ENCODE measurements at places on chromosomes 11 and 22.
A peak's percentile ranks its signal among the peaks of the same experiment; 100 is the strongest.

- DNase-seq: peak; percentile 58
Observed at GRCh38 chr11:72326151-72326848, 82.3 kb upstream of the PHOX2A start.

- no peak for DNase-seq
Observed at GRCh38 chr22:48268771-48269552, 1506.5 kb downstream of the TBC1D22A start.

GRCh38 chr11:47495011-47495855 is 46.3 kb upstream of the RAPSN start:
- no peak for DNase-seq

GRCh38 chr11:76240161-76240540 is 33.8 kb upstream of the WNT11 start:
- DNase-seq: no peak

DNA sequence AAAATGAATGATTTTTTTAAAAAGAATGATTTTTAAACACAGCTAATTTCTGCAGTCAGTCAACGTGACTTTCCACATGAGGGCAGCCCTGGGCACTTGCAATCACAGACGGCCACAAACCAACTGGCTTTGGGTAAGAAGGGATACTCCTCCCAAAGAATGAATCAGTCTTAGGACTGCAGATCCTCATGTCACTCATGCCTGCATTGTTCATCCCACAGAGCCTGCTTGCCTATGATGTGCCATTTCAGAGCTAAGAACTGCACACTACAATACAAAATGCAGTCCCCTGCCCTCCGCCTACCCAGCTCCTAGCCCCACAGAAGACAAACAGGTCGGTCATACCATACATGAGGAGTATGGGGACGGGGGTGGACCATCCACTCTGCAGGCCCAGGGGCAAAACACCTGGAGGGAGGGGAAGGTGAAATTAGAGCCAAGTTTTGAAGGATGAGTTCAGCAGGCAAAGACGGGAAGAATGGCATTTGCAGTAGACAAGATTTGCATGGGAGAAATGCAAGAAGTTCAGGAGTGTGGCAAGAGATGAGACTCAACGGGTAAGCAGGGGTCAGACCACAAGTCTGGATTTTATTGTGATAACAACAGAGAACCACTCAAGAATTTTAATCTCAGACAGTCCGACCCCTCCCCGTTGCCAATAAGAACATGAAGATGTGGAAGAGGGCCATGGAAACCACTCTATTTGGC is 24.7 kb downstream of the PACSIN2 start:
- no peak for DNase-seq

- no peak for DNase-seq
Observed at GRCh38 chr22:24725736-24726135, 48.8 kb downstream of the PIWIL3 start.

- no peak for DNase-seq
Observed at GRCh38 chr11:119087747-119088241, 3.1 kb downstream of the HMBS start.

DNA sequence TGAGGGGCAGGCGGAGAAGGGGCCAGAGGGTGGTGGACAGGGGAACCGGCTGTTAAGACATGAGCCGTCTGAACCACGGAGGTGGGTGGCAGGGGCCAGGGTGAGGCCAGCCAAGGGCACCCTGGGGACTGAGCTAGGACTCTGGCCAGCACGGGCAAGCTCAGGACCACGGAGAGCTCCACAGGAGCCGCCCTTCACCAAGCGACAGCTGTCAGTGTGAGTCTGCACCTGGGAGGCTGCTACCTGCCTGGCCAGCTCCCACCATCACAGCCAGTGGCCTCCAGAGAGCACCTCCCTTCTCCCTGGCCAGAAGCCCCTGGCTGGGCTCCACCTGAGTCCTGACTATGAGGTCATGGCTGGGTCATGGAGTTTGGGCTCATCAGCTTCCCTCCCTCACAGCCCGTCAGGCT is 21.6 kb downstream of the MGAT3 start:
- no peak for DNase-seq

GRCh38 chr11:88326099-88326498 is 11.4 kb downstream of the CTSC start:
- no peak for DNase-seq

GRCh38 chr11:91263496-91264365 is 960.9 kb upstream of the FAT3 start:
- no peak for DNase-seq

- peak; percentile 28 for DNase-seq
Observed at GRCh38 chr11:77147668-77148321, 19.7 kb downstream of the MYO7A start.

- no peak for DNase-seq
Observed at GRCh38 chr11:4560467-4560866, 15.5 kb downstream of the OR52M1 start.

GRCh38 chr22:42922374-42923191 is 65.5 kb upstream of the ARFGAP3 start:
- no peak for DNase-seq

DNA sequence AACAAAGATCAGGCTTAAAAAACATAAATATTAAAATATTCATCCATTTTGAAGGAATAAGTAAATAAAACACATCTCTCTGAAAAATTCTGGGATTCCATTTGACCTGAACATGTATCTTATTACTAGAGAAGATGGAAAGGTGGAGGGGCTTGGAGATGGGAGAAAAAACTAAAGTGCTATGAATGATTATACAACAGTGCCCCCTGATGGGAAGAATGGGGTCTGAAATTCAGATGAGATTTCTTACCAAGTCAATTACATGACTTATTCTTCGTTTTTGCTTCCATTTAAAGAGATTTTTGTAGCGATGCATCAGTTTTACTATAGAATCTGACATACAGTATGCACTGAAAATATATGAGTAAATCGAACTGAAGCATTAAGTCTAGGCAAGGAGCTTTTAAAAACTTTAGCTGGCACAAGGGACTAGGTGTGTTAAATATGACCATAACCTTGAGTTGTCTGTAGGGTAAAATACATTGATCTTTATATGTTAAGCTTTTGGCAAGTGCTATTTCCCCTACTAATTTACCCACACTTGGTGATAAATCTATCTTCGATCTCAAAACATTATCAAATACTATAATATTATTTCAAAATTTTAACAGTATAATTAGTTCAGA is 718.8 kb downstream of the CNTN5 start:
- peak; percentile 1 for DNase-seq

GRCh38 chr11:95700471-95700817 is 89.1 kb downstream of the FAM76B start:
- DNase-seq: peak; percentile 47

GRCh38 chr11:19676475-19677380 is 35.9 kb upstream of the NAV2 start:
- no peak for DNase-seq

DNA sequence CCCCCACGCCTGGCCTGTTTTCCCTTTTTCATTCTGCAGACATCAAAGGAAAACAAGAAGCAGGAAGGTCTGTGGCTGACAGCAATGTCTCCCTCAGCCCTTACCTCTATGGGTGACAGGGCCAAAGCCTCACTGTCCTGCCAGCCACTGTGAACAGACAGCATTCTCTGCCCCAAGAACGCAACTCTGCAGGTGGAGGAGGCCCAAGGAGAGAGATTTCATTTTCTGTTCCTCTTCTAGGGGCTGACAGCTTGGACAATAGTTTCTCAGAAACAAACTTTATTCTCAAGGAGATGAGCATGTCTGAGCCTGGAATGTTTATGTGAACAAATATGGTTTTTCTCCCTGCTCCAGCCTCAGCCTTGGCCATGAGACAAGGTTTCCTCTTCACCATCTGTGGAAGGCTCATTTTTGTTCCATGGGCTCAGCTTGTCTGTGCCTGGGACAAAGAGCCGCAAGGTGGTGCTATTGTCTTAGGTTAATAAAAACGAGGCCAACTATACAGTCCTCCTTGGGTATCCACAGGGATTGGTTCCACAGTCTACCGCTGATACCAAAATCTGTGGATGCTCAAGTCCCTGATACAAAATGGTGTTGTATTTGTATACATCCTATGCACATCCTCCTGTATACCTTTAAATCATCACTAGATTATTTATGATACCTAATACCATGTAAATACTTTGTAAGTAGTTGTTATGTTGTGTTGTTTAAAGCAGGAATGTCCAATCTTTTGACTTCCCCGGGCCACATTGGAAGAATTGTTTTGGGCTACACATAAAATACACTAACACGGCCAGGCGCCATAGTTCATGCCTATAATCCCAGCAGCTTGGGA is 5.8 kb downstream of the PIWIL3 start:
- peak; percentile 49 for DNase-seq

DNA sequence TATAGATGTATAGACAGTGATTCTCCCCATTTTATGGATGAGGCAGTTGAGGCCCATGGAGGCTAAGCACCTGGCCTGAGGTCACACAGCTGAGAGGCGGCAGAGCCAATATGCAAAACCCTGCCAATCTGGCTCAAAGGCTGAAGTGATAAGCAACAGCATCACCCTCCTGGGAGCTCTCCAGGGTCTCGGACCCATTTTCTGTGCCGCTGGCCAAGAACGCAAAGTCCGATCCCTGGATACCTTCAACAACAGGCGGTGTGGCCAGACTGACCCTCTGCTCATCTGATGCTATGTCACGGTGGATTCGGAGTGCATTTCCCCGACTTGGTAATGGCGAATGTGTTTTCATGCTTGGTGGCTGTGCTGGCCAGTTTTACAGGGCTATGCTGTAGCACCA is 595.0 kb downstream of the TBC1D22A start:
- DNase-seq: no peak

DNA sequence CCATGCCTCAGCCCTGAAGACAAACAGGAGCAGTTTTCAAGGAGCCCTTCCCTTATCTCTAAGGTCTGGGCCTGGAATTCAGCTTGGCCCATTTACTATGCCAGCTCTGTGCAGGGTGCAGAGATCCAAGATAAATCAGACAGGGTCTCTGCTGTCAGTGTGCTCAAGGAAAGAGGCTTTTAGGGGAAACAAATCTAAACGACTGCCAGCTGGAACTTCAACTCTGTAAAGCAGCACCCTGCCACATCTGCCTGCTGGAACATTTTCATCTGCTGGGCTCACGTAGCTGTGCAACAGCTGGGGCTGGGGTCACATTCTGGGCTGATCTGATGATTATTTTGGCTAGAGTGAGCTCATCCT is 19.8 kb upstream of the EHF start:
- DNase-seq: no peak

- no peak for DNase-seq
Observed at GRCh38 chr11:107969219-107969618, 39.5 kb upstream of the CUL5 start.
